Sciatic nerve (tissue), 2 donors: ENCODE measurements at places on chromosomes 6 and 20. TPM values are rescaled to one million over a fixed set of nuclear protein-coding genes. Genes with fewer than 3 reads are reported as not detected.

Gene PGC
- total RNA-seq = 0.27 TPM

Gene RIMS1
- total RNA-seq = 3.4 TPM

- no peak for DNase-seq
These were observed 52.9 kb upstream of the TAF8 start for GRCh38 chr6:41997456-41997855.

Gene TRIM15
- not detected for total RNA-seq

DNA sequence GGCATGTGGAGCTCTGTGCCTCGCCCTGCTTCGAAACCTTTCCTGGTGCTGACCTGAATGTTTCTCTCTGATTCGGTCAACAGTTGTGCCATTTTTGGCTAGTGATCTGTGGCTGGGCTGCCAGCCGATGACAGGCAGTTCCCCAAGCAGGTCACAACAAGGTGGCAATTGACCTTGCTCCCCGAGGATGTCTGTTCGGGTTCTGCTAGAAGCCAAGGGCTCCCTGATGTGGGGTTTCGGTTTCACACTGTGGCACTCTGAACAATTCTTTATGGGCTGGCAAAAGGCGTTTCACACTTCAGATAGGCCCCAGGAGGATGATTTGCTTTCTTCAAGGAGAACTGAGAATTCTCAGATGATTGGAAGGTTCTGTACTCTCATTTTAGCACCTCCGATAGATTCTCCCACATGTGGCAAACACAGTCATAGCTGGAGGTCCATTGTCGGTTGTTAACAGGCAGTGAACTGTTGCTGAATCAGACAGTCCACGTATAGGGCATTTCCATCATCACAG is 135.6 kb downstream of the SLC24A3 start:
- no peak for DNase-seq

DNA sequence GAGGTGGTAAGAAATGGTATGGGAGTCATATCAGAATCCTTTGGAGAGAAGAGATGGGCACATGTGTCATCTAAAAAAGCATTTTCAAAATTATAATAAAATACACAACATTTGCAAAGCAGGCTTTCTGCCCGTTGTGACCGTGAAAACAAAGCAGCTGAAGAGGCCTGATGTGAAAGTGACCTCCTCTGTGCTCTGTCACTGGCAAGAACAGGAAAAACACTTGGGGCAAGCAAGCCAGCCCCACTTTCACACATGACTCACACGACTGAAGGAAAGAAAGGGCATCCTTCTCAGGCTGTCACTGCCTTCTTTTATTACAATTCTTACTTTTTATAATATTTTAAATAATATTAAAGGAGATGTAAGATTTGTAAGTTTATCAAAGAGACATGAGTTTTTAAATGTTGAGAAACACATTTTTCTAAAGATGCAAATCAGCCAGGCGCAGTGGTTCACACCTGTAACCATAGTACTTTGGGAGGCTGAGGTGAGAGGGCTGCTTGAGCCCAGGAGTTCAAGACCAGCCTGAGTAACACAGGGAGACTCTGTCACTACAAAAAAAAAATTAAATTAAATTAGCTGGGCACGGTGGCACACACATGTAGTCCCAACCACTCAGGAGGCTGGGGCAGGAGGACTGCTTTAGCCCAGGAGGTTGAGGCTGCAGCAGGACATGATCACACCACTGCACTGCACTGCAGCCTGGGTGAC is 143.7 kb downstream of the BTBD9 start:
- DNase-seq = no peak

DNA sequence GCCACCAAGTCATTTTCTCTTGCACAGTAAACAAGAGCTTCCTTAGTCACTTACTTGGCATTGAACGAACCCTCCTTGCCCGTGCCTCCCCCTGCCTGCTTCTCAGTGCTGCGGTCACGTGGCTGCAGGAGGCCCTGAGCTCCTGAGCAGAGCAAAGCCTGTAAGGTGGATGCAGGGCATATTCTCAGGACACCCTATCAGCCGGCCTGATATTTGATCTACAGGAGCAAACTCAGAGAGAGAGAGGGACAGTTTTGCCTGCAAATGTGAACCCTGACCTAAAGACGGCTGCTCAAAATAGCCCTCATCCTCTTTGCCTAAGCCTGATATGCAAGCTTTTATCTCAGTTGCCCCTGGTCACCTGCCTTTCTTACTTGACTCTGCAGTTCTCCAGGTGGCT is 93.0 kb upstream of the POPDC3 start:
- DNase-seq = no peak

Gene TGM3
- total RNA-seq = not detected
